ENCODE measurements at places on chromosomes 1 and 21.

DNA sequence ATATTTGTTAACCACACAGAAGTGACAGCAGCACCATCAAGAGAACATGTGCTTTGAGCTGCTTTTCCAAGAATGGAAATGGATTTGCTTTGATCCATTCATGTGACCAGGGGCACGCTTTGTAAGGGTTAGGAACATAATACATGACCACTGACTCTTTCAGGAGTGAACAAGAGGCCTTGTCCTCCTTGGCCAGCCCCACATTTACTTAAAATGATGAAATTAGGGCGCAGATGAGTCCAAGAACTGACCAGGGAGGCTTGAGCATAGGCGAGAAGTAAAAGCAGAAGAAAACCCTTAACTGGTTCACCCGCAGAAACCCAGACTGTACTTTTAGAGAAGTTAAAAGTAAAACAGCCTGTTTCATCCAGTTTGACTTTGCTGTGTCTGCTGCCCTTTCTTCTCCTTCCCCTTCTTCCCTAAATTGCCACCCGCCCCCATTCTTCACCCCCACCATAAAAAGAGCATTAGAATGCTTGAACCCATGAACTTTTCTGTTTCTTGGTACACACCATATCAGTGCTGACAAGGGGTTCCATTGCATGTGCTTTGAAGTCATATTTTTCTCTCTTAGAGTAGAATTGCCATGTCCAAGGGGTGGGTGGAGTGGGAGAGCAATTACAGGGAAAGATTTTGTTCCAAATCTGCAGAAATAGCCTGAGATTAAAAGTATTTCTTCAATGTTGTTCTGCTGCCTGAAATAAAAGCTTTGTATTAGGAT, 2.6 kb upstream of the GLUL start:
- no peak for DNase-seq

GRCh38 chr1:106907795-106908194, 148.7 kb upstream of the PRMT6 start:
- no peak for DNase-seq

- DNase-seq: peak; percentile 48
Observed at GRCh38 chr1:7752512-7753417, 18.3 kb upstream of the VAMP3 start.

DNA sequence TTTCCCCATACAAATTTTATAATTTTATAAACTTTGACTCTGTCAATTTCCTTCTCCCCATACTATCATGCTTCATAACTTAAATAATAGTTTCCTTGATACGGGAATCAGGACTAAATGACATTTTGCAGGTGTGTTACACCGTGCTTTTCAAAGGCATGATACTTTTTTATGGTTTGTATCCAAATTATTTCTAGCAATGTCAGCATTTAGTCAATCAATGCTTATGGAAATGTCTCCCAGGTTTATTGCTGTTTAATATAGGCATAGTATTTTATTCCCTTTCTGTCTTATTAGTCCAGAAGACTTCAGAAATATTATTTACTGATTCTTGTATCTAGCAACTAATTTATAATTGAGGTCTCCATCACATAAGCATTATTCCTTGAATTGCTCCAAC, 23.4 kb downstream of the DRAM2 start:
- DNase-seq: no peak

GRCh38 chr1:97063532-97063931, 341.9 kb downstream of the PTBP2 start:
- DNase-seq: no peak

DNA sequence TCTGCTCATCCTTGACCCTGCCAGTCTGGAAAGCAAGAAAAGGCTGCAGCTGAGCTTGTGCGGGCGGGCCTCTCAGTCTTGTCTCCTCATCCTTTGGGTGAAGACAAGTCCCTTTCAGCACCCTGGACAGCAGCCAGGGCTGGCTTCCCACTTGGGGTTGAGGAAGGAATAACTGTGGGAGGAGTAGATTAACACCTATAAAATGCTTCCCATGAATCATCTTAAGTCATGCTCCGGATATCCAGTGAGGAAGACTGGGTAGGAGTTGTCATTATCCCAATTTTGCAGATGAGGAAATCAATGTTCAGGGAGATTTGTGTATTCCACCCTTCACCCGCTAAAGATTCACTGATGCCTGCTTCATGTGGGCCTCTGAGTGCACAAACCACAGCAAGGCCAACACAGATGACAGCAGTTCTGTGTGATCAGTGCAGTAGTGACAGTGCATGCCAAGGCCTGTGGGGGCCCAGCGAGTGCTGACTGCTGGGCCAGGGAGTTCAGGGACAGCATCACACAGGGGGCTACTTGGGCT, 20.1 kb upstream of the COL16A1 start:
- DNase-seq: peak; percentile 65

GRCh38 chr1:157113106-157113505, 13.5 kb upstream of the ETV3L start:
- no peak for DNase-seq

- DNase-seq: peak; percentile 94
Observed at GRCh38 chr1:153565529-153566374, at the start of gene S100A2. Gene S100A2 (minus strand): TSS chr1:153565844. CDS start chr1:153563877, 1,967 bp downstream.

DNA sequence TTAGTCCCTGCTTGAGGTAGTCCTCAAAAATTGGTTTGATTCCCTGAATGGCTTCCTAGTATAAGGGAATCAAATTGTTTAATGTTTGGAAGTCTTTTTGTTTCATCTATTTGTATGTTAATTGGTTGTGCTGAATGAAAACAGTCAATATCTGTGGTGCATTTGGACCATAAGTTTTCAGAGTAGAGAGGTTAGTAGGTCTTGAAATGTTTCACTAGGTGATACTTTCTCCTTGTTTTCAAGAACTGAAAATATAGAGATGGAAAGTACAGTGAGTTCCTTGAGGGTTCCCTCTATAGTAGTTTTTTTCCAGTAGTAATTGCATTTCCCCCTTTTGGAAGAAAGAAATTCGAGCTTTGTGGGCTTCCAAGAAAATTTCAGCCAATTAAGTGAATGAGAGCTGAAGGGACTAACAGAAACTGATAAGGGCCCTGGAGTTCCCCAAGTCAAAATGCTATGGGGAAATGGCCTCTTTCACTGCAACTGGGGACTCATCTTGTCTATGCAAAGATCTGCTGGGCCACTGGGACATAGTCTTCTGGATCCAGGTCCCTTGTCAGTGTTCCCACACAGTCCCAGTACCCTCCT, 18.6 kb upstream of the CEP350 start:
- DNase-seq: no peak

- DNase-seq: no peak
Observed at GRCh38 chr1:41532206-41532975, 47.9 kb upstream of the EDN2 start.

DNA sequence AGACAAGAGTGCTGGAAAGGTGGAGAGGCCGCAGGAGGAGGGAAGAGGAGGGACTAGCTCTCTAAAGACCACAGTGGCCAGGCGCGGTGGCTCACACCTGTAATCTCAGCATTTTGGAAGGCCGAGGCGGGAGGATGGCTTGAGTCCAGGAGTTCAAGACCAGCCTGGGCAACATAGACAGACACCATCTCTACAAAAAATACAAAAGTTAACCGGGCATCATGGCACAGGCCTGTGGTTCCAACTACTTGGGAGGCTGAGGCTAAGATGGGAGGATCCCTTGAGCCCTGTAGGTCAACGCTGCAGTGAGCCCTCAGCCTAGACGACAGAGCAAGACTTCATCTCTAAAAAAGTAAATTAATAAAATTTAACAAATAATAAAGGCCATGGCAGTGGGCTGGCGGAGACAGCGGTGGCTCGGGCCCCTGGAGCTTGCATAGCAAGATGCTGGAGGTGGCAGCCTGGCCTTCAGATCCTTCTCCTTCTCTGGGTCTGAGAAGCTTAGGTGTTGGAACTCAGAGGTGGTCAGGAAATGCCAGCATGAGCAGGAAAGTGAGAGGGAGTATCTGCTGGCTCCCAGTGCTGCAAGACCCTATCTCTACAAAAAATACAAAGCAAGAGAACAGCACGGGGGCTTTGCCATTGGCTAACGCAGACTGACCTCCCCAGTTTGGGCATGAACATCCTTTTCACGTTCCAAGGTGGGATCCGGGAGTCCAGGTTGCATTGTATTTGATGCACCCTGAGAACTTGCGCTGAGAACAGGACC, 10.7 kb downstream of the WNT3A start:
- DNase-seq: no peak

GRCh38 chr1:118934706-118935105, 53.4 kb downstream of the TBX15 start:
- DNase-seq: no peak

GRCh38 chr1:74681001-74681400, 7.4 kb upstream of the ERICH3 start:
- no peak for DNase-seq

GRCh38 chr1:83692524-83693381, 306.2 kb downstream of the TTLL7 start:
- DNase-seq: no peak

- peak; percentile 51 for DNase-seq
Observed at GRCh38 chr1:35568975-35569395, 4.1 kb upstream of the TFAP2E start.

GRCh38 chr1:43766818-43767525, 59.6 kb downstream of the ST3GAL3 start:
- DNase-seq: no peak

DNA sequence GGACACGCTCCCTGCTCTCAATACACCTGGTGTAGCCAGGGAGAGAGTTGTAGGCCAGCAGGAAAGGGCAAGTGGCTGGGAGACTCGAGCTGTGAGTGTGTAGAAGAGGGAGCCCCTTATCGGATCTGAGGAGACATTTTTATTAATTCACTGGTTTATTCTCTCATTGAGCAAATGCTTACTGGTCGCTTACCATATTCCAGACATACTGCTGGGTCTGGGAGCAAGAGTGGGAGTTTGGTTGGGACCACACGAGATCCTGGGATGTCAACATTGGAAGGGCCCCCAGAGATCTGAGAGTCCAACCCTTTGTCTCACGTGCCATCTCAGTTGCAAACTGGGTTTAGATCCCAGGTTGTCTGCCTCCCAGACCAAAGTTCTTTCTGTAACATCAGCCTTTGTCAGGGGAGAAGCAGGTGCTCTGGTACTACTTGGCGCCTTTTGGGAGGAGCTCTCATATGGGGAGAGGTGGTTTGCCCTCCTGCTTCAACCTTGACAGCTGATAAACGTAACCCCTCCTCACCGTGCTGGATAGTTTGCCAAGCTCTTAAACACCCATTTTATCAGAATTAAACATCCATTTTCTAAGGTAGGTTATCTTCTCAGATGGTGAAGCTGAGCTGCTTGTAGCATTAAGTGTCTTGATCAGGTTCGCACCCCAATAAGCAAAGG, 742 bp downstream of the TMEM222 start:
- DNase-seq: no peak

GRCh38 chr1:162678439-162678838, 46.2 kb downstream of the DDR2 start:
- no peak for DNase-seq

- peak; percentile 12 for DNase-seq
Observed at GRCh38 chr1:72037745-72038343, 244.5 kb downstream of the NEGR1 start.

GRCh38 chr1:35524106-35524505, 33.1 kb downstream of the KIAA0319L start:
- DNase-seq: no peak

DNA sequence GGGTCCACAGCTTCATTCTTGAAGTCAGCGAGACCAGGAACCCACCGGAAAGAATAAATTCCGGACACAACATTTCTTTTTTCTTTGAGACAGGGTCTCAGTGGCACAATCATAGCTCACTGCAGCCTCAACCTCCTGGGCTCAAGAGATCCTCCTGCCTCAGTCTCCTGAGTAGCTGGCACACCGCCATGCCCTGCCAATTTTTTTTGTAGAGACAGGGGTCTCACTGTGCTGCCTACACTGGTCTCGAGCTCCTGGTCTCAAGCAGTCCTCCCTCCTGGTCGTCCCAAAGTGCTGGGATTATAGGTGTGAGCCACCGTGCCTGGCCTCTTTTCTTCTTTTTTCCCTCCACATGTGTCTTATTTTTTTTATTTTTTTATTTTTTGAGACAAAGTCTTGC, 20.6 kb upstream of the ENO1 start:
- no peak for DNase-seq

DNA sequence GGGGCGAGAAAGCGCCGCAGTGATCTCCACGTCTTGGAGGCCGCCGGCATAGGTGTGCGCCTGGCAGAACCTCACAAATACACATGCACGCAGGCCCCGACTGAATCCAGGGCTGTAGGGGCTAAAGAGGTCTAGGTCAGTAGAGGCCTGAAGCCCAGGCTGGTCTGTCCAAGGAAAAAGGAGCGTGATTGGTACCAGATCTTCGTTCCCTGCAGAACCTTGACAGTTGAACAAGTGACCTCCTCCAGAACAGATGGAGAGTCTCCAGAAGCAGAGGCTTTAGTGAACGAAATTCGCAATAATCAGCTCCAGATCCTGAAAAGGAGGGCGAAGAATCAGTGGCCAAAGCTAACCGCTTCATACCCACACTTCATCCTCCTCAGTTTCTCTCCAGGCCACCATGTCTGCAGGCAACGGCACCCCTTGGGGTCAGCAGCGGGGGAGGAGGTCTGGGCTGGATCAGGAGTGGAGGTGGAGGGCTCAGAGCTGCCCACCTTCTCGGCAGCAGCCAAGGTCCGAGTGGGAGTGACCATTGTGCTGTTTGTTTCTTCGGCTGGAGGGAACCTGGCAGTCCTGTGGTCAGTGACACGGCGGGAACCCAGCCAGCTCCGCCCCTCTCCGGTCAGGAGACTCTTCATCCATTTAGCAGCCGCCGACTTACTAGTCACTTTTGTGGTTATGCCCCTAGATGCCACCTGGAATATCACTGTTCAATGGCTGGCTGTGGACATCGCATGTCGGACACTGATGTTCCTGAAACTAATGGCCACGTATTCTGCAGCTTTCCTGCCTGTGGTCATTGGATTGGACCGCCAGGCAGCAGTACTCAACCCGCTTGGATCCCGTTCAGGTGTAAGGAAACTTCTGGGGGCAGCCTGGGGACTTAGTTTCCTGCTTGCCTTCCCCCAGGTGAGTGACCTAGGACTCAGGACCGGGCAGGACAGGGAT, 749 bp upstream of the PEX11B start:
- no peak for DNase-seq

GRCh38 chr1:158813164-158813563, 18.0 kb upstream of the MNDA start:
- DNase-seq: no peak

- no peak for DNase-seq
Observed at GRCh38 chr1:189620471-189620870, 857.2 kb downstream of the BRINP3 start.
